Activated CD4-positive, alpha-beta T cell treated with anti-CD3 and anti-CD28 coated beads, Interleukin-2, amount 50 U/mL, for 4 hours (primary cell): ENCODE measurements at places on chromosomes 2 and 18.

- no peak for DNase-seq
Observed at GRCh38 chr2:205377324-205377723, 305.0 kb upstream of the NRP2 start.

DNA sequence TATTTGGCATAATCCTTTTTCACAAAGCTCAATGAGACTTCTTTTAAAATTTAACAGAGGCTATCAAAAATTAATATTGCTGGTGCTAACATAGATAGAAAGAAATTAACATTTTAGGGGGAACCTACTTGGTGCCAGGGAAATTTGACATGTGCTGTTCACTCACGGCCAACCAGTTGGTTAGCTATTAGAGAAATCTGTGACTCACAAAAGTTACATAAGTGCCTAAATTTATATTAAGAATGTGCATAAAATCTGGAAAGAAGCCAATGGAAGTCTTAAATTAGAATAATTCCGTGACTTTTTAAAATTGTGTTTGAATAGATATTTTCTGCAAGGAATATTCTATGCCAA is 184.3 kb upstream of the MAP2 start:
- no peak for DNase-seq

DNA sequence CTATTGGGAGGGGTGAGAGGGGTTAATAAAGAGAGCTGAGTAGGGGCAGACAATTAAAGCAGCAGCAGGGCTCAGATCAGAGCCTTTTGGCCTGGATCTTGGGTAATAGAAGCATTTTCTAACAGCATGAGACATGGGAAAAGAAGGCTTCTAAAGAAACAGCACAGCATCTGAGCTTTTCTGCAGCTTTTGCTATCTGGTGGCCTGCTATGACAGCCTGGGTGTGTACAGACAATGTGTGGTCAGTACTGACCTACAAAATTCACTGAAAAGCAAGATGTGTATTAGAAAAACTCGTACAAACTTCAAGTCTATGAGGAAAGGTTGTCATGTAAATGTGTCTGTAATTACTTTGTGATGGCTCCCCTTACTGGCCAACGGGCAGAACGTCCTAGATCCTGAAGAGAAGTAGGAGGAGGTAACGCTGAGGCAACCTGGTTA is 95.6 kb downstream of the GALNT3 start:
- DNase-seq = no peak

GRCh38 chr2:40168032-40168431 is 283.9 kb downstream of the SLC8A1 start:
- no peak for DNase-seq

- peak; percentile 27 for DNase-seq
Observed at GRCh38 chr2:207330912-207331311, 165.2 kb upstream of the KLF7 start.

- no peak for DNase-seq
Observed at GRCh38 chr2:78029392-78029995, 507.3 kb upstream of the LRRTM4 start.

- no peak for DNase-seq
Observed at GRCh38 chr2:2188344-2188920, 142.6 kb downstream of the MYT1L start.

GRCh38 chr2:188695953-188696352 is 278.2 kb upstream of the COL3A1 start:
- DNase-seq = no peak

GRCh38 chr2:215137741-215138340 is 585 bp downstream of the ABCA12 start:
- DNase-seq = no peak

DNA sequence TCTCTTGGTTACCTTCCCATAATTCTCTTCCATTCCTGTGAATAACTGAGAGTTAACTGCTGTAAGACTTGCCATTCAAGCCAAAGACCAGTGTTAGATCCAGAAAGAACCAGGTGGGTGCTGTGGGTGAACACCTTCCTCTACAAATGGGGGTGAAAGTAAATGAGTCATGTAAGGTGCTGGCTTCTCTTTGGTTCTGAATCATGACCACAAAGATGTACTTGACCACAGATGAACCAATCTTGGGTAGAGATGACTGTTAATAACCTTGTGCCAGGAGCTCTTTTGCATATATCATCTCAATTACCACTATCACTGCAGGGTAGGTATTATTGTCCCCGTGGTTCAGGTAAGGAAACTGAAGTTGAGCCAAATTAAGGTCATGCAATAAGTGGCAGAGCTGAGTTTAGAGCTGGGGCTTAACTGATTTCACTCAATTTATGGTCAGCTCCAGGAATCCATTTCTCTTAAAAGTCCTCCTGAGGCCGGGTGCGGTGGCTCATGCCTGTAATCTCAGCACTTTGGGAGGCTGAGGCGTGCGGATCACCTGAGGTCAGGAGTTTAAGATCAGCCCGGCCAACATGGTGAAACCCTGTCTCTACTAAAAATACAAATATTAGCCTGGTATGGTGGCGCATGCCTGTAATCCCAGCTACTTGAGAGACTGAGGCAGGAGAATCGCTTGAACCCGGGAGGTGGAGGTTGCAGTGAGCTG is 244.9 kb upstream of the CXCR4 start:
- no peak for DNase-seq

- DNase-seq = no peak
Observed at GRCh38 chr2:122323927-122324326, 568.5 kb downstream of the TSN start.
